ENCODE measurements at places on chromosomes 16 and 17. TPM values are rescaled to one million over a fixed set of nuclear protein-coding genes. Genes with fewer than 3 reads are reported as not detected.

GRCh38 chr16:82684256-82684655, 57.5 kb downstream of the CDH13 start:
- DNase-seq: no peak

GRCh38 chr17:56110463-56111135, 42.7 kb upstream of the ANKFN1 start:
- no peak for DNase-seq

DNA sequence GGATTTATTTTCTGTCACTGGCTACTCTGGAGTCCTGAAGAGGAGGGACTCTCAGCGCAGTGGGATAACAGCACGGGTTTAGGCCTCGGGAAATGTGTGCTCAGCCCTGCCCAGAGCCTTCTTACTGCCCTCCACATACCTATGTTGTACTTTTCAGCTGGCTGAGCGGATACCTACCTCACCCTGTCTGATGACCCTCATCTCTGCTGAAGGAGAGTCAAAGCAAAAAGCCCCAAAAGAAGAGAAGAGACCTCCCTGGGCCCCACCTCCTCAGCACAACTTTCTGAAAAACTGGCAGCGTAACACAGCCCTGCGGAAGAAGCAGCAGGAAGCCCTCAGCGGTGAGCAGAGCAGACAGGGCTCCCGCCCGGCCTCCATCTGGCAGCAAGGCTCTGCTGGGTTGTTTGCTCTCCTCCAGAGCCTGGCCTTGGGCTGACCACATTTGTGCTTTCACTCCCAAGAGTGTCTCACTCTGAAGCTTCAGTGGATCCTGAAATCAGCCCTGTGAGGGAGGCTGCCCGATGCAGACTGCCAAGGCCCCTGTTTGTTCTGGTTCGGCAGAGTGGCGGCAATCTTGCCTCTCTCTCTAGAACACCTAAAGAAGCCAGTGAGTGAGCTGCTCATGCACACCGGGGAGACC, 10.3 kb downstream of the MYCBPAP start:
- no peak for DNase-seq

- DNase-seq: no peak
These were observed 10.4 kb downstream of the CX3CL1 start for GRCh38 chr16:57382535-57383275.

Gene GOT2
- total RNA-seq: 39.3 TPM

Gene TBC1D3
- total RNA-seq: not detected

Gene SMIM22
- not detected for total RNA-seq

Measured in fibroblast of lung (primary cell).